ENCODE measurements at places on chromosomes 4 and X. TPM values are rescaled to one million over a fixed set of nuclear protein-coding genes. Genes with fewer than 3 reads are reported as not detected.

DNA sequence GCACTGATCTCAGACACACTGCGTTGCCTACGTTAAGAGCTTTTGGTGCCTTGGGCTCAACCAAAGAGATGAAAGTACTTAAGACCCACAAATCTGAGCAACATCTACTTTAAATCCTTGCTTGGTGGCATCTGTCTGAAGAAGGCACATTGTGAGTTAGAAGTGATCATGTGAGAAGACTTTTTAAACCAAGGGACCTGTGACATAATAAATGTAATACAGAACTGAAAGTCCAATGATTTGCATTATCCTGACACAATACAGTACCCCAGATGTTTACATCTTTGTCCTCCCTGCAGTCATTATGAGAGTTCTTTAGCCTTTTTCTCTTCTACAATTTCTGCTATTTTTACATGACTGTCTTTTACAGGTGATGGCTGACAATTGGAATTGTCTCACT, 96.7 kb upstream of the FTHL17 start:
- DNase-seq, result no peak

DNA sequence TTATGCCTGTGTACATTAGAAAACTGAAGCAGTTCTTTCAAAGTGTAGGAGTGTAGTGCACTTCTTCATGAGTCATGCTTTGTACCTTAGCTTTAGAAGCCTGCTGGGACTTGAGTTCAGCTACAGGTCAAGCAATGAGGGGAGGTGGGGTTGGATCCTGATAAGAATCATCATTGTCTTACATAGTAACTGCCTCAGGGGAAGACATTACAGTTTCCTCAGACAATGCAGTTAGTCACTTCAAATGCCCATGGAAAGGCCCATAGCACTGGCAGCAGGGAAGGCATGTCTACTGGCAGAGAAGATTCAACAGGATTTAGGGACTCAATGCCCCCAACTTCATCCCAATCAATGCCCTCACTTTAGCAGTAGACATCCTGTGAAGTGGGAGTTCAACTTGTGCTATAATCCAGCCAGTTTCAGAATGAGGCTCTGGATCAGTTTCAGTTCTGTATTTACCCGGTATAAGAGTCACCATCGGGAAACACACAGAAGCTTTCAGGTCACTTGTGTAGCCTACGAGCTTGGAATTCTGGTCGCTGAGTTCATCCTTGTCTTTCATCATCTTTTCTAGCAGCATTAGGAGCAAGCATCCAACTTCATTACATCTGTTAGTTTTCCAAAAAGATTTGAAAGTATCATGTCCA, 1216.5 kb downstream of the RAPGEF2 start:
- no peak for DNase-seq

GRCh38 chr4:107210450-107211239, 174.5 kb upstream of the DKK2 start:
- peak; percentile 55 for DNase-seq

- DNase-seq, result no peak
Observed at GRCh38 chr4:139144911-139145551, 32.0 kb downstream of the ELF2 start.

- DNase-seq, result no peak
Observed at GRCh38 chrX:39946822-39947221, 150.9 kb downstream of the BCOR start.

DNA sequence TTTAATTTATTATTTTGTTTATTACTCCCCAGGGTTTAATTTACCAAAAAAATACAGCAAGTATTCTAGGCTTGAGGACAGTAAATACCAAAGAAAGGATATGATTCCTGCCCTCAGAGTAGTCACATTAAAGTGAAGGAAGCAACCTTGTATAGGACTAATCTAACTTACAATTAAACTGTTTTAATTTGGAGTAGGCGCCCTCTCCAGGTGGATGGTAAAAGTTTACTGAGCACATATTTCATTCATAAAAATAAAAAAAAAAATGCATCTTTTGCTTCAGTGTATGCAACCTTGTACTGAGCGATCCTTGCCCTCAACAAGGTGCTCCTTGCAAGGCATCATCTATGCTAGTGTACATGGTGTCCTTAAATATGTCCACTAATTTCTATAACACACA, 72.0 kb upstream of the MAGEB16 start:
- DNase-seq, result no peak

DNA sequence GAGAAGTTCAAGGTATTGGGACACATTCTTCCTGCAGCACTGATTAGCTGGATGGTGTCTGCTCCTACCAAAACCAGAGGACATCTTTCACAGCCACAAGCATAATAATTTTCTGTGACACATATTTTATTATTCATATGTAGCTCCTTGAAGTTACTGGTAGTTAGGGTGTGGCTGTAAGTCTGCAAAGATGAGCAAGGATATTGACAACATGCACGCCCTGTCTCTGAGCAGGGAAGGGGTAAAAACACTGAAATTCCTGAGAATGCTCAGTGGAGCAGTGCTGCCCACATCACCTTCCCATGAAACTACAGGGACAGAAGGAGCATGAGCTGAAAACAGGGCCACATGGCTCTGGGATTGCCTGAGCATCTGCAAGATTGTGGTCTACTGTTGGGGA, 38.9 kb downstream of the PARM1 start:
- DNase-seq, result no peak

GRCh38 chrX:65706041-65706828, 38.8 kb downstream of the MSN start:
- DNase-seq, result peak; percentile 61

GRCh38 chr4:138405934-138406567, 163.9 kb upstream of the SLC7A11 start:
- no peak for DNase-seq

- DNase-seq, result peak; percentile 89
Observed at GRCh38 chr4:48779095-48779997, 733 bp downstream of the FRYL start.

- DNase-seq, result peak; percentile 87
Observed at GRCh38 chrX:40109288-40110008, 11.7 kb upstream of the BCOR start.

DNA sequence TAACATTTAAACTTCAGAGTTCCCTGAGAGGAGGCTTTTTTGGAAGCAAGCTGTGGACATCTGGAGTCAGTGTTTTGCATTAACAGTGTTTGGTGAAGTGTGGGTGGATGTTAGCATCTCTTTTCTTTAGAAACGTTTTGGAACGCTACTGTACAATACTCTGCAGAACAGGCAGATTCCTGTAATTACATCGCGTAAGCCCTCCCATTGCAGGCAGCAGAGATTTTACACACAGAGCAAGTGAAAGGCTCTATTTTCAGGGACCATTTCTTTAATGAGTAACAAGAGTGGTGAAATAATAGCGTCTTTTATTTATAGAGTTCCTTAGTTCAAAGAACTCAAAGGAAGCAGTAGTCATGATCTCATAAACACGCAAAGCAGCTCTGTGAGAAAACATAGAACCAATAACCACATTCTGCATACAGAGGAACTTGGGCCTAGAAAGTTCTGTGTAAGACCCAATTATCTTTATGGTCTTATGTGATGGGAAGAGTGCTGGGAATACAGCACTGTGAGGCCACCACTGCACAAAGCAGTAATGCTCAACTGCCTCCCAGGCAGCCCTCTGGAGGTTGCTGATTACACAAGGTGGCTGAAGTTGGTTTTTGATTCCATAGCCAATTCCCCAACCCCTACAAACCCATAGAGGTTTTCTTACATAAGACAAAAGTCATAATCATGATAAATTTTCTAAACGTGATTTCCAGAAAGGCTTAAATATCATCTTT, 298.7 kb upstream of the EPHA5 start:
- DNase-seq, result no peak

DNA sequence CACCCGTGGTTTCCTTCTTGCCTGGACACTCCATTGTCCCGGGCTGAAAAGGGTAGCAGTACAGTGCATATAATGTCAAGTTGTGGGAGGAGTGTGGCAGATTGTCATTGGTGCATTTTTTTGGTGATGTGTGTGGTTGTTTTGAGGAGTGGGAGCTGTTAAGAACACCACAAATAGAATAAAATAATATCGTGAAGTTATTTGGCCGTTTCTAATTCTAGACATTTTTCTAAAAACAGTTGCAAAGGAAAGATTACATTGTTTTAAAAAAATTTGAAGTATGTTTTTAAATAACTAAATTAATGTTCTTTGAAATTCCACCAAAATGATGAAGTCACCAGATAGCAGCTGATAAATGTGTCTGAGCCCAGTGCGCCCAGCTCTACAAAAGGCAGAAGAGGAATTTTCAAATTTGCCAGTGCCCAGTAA, 1.3 kb downstream of the PKD2 start:
- DNase-seq, result no peak

DNA sequence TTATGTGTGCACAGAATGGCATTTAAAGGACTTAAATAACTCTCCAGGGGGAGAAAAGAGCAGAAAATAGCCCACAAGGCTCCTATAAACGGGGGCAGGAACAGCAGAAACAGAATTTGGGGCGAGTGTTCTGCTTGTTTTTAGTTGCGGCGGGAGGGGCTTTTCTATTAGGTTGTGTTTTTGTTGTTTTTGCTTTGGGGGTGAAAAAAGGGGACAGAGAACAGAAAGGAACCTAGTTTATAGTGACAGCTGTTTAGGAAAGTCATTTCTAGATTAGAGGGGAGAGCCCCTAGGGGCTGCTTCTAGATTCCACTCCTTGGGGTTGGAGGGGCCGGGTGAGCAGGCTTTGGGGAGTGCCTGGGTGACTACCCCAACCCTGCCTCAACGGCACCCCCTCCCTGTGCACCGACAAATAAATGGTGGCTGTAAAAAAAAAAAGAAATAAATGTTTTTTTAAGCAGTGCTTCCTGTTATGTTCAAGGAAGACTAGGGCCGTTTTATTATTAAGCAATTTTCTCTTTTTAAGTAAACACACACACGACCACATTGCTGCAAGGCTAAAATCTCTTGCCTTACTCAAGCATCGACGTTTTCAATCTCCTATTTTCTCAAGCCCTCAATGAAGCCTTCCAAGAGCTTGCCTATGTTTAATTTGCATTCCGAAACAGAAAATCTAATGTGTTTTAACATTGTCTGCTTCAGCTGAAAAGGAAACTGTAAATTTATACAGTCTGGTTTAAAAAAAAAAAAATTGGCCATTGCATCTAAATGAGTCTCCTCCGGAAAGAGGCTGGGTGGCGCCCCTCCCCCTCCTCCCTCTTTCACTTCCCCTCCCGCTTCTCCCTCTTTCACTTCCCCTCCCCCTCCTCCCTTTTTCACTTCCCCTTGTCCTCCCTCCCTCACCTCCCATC, 123.3 kb upstream of the TBL1X start:
- peak; percentile 74 for DNase-seq

- DNase-seq, result no peak
Observed at GRCh38 chr4:15749001-15749400, 29.1 kb upstream of the CD38 start.

- no peak for DNase-seq
Observed at GRCh38 chr4:13368217-13368616, 115.9 kb downstream of the RAB28 start.

DNA sequence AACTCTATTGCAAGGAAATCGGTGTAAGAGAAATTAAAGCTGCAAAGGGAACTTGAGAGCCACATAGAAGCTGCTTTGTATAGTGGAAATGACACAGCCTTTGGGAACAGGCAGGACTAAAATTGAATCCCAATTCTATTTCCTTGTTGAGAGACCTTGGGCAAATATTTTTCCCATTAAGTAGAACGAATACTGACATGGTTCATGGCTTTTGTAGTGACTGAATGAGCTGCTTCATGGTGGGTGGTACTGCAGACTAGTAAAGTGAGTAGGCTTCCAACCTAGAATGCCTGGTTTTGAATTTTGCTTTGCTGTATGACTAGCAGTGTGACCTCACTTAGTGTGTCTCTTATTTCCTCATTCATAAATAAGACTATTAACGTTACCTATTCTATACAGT, 182.2 kb upstream of the KCNIP4 start:
- DNase-seq, result no peak

GRCh38 chr4:173014836-173015235, 153.8 kb upstream of the GALNT7 start:
- DNase-seq, result no peak

The SFRP2 gene
- polyA plus RNA-seq, result 1.5 TPM

The ALAS2 gene
- polyA plus RNA-seq, result not detected

The PAGE2 gene
- polyA plus RNA-seq, result not detected

The TMPRSS11A gene
- polyA plus RNA-seq, result not detected

The TGIF2LX gene
- polyA plus RNA-seq, result not detected

The SPANXD gene
- not detected for polyA plus RNA-seq

The PNCK gene
- polyA plus RNA-seq, result 9.1 TPM

The DGKK gene
- polyA plus RNA-seq, result not detected

The UGT2B7 gene
- polyA plus RNA-seq, result not detected

The CT47B1 gene
- polyA plus RNA-seq, result not detected

Measured in right cardiac atrium (tissue), 5 donors.